ENCODE measurements at places on chromosomes 6 and 20.

GRCh38 chr6:147881432-147881831 lies 372.9 kb downstream of the SAMD5 start:
- no peak overlapping the region for H3K4me3 ChIP-seq
- H3K4me1 ChIP-seq = no peaks in the 10 kb centered on the region
- no peak overlapping the region for H3K27ac ChIP-seq
- no peak for DNase-seq
- H3K36me3 ChIP-seq = no peaks in the 10 kb centered on the region
- no peaks in the 10 kb centered on the region for H3K27me3 ChIP-seq

DNA sequence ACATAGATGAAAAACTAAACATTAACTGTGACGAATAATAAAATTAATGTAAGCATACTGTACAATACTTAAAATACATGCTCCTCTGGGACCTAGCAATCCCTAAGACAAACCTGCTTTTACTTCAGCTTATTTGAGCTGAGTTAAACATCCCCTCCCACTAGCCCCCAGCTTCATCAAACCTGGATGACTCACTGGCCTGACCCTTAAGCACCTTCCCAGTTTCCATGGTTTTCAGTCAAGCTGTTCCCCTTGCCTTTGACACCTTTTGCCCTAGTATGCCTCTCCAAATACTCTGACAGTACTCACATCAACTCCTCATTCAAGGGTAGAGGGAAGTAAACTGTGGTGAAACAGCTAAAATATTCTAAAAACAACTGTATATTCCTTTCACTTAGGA lies 4.2 kb downstream of the ELOVL4 start:
- H3K27ac ChIP-seq = no peak overlapping the region
- H3K36me3 ChIP-seq = peaks cover 5% of the 10 kb centered on the region
- no peaks in the 10 kb centered on the region for H3K27me3 ChIP-seq

DNA sequence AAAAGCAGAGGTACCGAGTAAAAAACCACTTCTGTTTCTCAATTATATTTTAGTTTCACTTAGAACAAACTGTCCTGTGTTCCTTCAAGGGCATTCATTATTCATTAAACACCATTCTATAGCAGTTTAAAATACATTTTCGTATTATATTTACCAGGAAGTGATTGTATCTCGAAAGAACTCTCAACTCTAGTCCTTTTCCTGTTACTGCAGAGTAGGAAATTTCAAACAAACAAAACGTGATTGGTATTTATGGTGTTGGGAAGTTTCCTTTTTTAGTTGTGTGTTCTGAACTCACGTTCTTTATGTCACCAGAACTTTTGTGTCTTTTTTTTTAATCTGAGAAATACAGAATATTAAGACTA lies 139.5 kb upstream of the BTBD3 start:
- no peak for DNase-seq
- H3K27ac ChIP-seq = no peak overlapping the region
- H3K27me3 ChIP-seq = no peaks in the 10 kb centered on the region
- H3K4me3 ChIP-seq = no peak overlapping the region
- H3K4me1 ChIP-seq = no peaks in the 10 kb centered on the region

- no peak for DNase-seq
- peaks cover 50% of the 10 kb centered on the region for H3K27me3 ChIP-seq
- H3K36me3 ChIP-seq = no peaks in the 10 kb centered on the region
- H3K27ac ChIP-seq = no peak overlapping the region
- H3K4me1 ChIP-seq = no peaks in the 10 kb centered on the region
- H3K4me3 ChIP-seq = no peak overlapping the region
Measured at GRCh38 chr20:753136-753535, 15.2 kb downstream of the SLC52A3 start.

DNA sequence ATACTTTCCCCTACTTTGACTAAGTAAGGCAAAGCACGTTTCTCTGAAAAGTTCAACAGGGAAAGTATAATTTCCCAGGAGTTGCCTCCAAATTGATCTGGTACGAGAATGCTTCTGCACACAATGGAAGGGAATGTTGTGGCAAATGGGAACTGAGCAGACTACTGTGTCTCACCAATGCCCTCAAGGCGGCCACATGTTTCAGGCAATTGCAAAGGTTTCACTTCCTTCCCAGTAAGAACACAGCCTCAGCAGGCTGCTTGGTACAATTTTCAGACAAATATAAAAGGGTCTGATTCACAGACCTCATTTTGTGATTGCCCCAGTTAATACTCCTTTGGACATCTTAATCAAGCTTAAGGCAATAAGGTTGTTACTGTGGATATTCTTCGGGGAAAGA lies 71.2 kb downstream of the KIAA0319 start:
- H3K4me1 ChIP-seq = no peaks in the 10 kb centered on the region
- peaks cover 14% of the 10 kb centered on the region for H3K27me3 ChIP-seq
- no peak for DNase-seq
- H3K36me3 ChIP-seq = no peaks in the 10 kb centered on the region
- H3K4me3 ChIP-seq = no peak overlapping the region

DNA sequence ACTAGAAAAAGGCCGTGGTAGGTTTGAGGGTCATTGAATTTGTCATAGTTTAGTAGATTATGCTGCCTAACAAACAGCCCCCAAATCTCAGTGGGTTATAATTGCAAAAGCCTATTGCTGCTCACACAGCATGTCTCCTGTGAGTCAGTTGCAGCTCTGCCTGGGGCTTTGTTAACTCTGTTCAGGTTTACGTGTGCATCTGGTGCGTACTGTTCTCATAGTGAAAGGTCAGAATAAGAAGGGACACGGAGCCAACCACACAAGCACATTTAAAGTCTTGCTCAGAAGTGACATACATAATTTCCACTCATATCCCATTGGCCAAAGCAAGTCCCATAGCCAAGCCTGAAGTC lies 48.1 kb upstream of the BMP2 start:
- H3K27ac ChIP-seq = no peak overlapping the region
- no peaks in the 10 kb centered on the region for H3K4me1 ChIP-seq
- no peak overlapping the region for H3K4me3 ChIP-seq
- H3K27me3 ChIP-seq = no peaks in the 10 kb centered on the region

DNA sequence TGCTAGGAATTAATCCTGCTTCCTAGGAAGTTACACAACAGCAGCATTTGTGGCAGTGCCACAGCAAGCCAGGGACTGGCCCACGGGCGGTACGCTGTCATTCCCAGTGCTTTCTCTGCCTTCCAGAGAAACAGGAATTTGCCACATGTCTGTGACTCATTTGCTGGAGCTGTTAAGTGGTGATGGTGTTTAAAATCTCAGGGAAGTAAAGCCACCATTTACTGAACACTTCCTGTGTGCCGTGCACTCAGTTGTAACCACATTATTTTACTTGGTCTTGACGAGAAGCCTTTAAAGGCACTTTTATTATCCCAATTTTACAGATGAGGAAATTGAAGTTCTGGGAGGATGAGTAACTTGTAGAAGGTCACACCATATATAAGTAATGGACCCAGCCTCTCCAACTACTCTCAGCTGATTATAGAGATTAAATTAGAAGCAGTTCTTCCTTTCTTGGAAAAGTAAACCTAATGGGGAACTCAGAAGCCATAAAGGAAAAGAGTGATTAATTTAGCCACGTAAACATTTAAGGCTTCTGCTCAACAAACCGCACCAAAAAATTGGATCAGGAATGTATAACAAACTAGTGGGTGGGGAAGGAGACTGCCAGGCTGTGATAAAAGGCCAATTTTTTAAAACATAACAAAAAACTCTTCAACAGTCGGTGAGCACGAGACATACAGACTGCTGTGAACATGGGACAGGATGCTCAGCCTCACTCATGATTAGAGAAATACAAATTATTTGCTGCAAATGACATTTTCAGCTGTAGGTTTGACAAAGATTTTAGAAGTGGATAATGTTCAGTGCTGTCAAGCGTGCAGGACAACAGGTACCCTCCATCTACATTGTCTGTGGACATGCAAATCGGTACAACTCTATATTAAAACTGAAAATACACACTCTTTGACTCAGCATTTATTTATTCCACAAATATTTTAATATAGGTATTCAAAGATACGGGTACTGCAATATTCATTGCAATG lies 311.2 kb downstream of the NRN1 start:
- H3K4me3 ChIP-seq = no peak overlapping the region
- no peaks in the 10 kb centered on the region for H3K27me3 ChIP-seq
- peaks cover 10% of the 10 kb centered on the region for H3K4me1 ChIP-seq

GRCh38 chr6:10401632-10402223 lies 13.1 kb downstream of the TFAP2A start:
- peaks cover 41% of the 10 kb centered on the region for H3K27me3 ChIP-seq
- H3K4me3 ChIP-seq = no peak overlapping the region
- DNase-seq = no peak
- no peak overlapping the region for H3K27ac ChIP-seq

- no peak overlapping the region for H3K4me3 ChIP-seq
- H3K27ac ChIP-seq = no peak overlapping the region
- peaks cover 29% of the 10 kb centered on the region for H3K27me3 ChIP-seq
- no peaks in the 10 kb centered on the region for H3K4me1 ChIP-seq
- no peak for DNase-seq
Measured at GRCh38 chr6:44356487-44356886, 14.0 kb downstream of the SPATS1 start.

DNA sequence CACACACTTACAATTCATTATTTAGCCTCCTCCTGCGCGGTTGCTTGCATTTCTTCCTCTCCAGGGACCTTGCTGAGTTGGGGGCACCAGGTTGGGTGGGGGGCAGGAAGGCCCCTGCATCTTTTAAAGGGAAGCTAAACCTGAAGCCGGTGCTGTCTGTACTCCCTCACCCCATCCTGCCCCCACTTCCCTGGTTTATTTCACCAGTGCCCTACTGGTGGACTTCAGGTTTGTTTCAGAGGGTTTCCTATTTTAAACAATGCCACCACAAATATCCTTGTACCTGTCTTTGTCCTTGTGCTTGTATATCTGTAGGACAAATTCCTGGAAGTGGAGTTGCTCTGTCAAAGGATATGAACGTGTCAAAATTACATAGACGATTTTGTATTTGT lies 21.0 kb downstream of the PTK7 start:
- peaks cover 25% of the 10 kb centered on the region for H3K4me1 ChIP-seq
- DNase-seq = no peak
- no peak overlapping the region for H3K4me3 ChIP-seq
- H3K27ac ChIP-seq = no peak overlapping the region

DNA sequence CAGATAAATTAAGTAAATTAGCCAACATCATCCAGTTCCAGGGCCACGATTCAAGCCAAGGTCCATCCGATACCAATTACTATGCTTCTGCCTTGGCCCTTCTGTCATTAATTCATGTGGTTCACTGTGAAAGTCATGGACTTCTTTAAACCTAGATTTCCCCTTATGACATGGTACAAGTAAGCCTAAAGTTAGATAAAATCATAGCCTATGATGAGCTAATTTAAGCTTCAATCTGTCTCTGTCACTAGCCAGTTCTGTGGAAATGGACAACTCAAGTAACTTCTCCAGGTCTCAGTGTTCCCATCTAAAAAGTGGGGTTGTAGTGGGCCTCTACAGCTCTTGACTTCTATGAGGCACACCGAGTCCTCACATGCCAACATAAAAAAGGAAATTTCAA lies 225.5 kb upstream of the MARCKS start:
- H3K36me3 ChIP-seq = peaks cover 8% of the 10 kb centered on the region
- no peak for DNase-seq
- peak overlapping the region; percentile 91 for H3K27ac ChIP-seq
- H3K4me3 ChIP-seq = peak overlapping the region; percentile 67
- H3K27me3 ChIP-seq = no peaks in the 10 kb centered on the region

DNA sequence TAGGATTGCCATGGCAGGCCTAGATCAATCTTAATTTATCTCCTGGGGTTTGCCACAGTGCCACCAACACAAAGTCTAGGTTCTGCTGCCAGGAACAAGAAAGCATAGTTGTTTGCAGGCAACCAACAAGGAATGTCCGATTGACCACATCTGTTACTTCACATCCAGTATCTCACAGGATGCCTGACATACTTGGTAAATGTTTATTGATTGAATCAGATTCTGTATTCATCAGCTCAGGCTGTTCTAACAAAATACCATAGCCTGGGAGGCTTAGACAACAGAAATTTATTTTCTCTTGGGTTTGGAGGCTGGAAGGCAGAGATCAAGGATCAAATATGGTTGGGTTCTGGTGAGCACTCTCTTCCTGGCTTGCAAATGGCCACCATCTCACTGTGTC lies 26.3 kb upstream of the MC3R start:
- H3K27me3 ChIP-seq = no peaks in the 10 kb centered on the region
- H3K4me1 ChIP-seq = no peaks in the 10 kb centered on the region
- no peak for DNase-seq
- no peak overlapping the region for H3K27ac ChIP-seq

DNA sequence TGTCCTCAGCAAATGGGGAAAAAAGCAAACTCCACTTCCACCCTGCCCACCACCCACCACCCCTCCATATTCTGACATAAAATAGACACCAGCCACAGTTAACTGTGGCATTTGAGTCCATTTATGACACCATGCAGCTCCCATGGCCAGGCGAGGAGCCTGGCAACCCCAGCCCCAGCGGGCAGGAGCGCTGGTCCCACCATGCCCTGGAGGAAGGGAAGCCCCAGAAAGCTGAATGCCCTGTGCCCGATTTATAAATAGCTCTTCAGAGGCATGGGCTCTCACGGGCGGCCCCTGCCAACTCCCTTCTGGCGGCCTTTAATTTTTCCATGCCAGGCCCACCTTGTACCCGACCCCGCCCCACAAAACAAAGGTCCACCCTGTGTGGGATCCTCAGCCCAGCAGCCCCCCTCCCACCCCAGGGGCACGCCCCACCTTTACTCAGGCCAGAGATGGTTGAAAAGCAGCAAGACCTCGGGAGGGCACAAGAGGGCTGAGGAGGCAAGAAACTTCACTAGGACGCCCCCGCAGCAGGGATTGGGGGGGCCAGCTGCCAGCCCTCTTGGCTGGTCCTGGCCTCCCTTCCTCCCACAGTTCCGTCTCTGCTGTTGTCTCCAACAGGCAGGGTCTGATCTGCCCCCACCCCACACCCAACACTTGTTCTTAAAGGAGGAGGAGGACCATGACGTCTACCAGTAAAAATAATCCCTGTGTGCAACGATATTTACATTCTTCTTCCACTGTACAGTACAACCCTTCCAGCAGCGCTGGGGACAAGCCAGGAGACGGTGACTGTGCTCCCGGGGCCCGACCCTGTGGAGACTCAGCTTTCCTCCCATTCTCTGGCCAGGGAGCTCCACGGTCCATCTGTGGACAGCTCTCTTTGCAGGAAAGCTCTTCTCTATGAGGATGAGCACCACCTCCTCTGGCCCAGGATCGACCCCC lies 115.6 kb upstream of the CDYL start:
- H3K27me3 ChIP-seq = peaks cover 14% of the 10 kb centered on the region
- no peaks in the 10 kb centered on the region for H3K4me1 ChIP-seq

GRCh38 chr20:8639112-8639778 lies 429.6 kb upstream of the PLCB4 start:
- DNase-seq = no peak
- no peaks in the 10 kb centered on the region for H3K27me3 ChIP-seq
- peaks cover 3% of the 10 kb centered on the region for H3K36me3 ChIP-seq
- H3K27ac ChIP-seq = no peak overlapping the region
- H3K4me1 ChIP-seq = peaks cover 2% of the 10 kb centered on the region

DNA sequence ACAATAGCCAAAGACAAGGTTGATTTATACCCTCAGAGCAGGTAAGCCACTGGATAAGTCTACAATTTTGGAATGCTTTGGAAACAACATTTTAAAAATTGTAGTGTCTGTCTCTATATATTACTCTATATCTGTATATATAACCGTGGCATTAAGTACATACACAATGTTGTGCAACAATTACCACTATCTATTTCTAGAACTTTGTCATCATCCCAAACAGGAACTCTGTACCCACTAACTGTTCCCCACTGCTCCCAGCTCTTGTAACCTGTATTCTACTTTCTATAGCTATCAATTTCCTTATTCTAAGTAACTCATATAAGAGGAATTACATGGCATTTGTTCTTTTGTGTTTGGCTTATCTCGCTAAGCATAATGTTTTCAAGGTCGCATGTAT lies 78.2 kb upstream of the ASCC3 start:
- H3K36me3 ChIP-seq = no peaks in the 10 kb centered on the region
- DNase-seq = no peak
- no peaks in the 10 kb centered on the region for H3K4me1 ChIP-seq
